ENCODE measurements at places on chromosomes 2 and 18.

GRCh38 chr2:191125646-191126045 lies 25.1 kb downstream of the STAT4 start:
- DNase-seq = no peak

DNA sequence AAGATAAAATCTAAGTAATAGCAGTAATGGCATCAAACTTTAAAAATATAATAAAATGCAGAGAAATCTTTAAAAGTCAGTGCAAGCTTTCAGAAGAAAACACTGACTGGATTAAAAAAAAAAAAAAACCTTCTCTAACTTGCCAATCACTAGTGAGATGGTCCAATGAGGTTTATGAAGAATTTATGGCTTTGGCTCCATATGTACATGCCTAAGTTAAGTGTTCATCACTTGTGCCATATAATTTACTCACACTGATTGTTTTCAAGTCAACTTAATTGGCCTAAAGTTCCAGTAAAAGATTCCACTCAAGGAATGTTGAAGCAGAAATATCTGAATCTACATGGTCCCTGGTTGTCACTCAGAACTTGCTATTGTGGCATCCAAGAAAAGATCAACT lies 40.7 kb upstream of the RAB27B start:
- DNase-seq = no peak

DNA sequence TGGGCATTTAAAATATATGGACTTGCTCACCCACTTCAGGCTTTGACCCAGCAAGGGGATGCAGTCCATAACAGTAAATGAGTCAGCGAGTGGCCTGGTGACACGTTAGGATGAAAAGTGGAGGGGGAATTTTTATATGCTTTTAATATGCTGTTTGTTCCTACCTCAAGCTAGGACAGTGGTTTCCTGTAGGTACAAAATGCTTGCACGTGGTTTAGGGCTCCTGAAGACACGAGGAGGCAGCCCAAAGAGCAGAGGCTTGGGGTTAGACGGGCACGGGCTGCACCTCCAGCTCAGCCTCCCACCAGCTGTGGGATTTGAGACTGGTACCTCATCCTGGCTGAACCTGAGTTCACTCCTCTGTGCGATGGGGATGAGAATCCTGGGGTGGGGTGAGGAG lies 306.2 kb upstream of the CXCR4 start:
- DNase-seq = no peak

GRCh38 chr2:10137053-10137843 lies 14.7 kb downstream of the RRM2 start:
- no peak for DNase-seq

DNA sequence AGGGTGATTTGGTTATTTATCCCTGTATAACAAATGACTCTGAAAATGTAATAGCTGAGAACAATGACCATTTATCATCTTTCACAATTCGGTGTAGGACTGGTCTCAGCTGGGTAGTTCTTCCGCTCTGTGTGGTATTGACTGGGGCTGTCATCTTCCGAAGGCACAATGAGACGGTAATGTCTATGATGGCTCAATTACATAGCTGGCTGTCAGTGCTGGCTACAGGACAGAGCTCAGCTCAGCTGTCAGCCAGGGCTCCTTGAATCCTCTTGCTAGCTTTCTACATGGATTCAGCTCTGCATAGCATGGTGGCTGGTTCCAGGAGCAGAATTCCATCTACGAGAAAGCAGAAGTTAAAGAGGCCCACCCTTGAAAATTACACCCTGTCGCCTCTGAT lies 483.8 kb downstream of the TDRD15 start:
- DNase-seq = no peak

DNA sequence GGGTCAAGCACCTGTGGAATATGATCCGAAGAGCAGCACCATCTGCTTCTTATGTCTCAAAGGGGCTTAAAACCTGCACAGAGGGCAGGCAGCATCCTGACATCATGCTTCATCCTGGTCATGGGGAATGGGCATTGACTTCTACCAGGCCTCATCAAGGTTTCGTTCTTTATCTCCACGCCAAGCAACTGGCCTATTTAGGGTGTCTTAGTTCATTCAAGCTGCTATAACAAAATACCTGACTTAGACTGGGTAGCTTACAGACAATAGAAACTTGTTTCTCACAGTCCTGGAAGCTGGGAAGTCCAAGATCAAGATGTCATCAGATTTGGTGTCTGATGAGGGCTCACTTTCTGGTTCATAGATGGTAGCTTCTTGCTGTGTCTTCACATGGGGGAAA lies 69.4 kb downstream of the MYO3B start:
- DNase-seq = no peak

GRCh38 chr2:147204102-147204501 lies 640.7 kb upstream of the ACVR2A start:
- no peak for DNase-seq

DNA sequence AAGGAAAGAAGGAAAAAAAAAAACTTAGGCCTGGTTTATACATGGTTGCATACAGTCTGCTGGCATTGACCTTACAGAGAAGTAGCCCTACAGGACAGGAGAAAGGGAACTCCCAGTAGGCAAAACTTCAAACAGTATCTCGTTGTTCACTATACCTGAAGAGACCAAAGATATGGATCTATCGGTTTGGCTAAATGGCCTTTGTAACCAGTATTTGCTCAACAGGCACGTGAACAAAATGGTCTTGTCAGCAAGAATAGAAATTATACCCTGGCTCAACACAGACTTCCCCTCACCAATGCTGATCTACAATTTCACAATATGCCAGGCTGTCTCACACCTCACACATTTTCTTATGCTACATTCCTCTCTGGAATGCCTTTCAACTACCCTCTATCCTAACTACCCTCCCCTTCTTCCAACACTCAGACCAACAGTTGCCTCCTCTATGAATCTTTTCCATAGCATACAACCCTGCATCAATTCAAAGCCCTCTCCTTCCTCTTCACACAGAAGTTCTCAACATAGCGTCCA lies 13.7 kb downstream of the HYCC2 start:
- no peak for DNase-seq

- DNase-seq = no peak
Observed at GRCh38 chr2:42193722-42194187, 24.6 kb downstream of the EML4 start.

GRCh38 chr2:206716623-206717022 lies 1.6 kb downstream of the DYTN start:
- DNase-seq = no peak

- no peak for DNase-seq
Observed at GRCh38 chr2:9178110-9178903, 28.3 kb upstream of the ASAP2 start.

DNA sequence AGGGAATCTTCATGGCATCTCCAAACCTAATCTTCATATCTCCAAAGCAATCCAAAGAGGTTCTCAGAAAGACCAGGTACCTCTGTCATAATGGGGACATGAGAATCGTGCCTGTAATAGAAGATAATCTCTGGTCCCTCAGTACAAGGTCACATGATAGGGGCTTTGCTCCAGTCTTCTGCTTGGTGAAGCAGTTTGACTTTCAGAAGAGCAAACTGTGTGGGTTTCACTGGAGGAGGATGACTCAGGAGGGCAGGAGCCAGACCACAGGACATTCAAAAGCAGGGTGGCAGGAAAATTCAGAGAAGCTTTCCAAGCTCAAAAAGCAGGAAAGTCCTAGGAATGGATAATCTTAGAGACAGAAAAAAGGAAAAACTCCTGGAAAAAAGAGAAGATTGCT lies 10.6 kb upstream of the PAX3 start:
- no peak for DNase-seq

DNA sequence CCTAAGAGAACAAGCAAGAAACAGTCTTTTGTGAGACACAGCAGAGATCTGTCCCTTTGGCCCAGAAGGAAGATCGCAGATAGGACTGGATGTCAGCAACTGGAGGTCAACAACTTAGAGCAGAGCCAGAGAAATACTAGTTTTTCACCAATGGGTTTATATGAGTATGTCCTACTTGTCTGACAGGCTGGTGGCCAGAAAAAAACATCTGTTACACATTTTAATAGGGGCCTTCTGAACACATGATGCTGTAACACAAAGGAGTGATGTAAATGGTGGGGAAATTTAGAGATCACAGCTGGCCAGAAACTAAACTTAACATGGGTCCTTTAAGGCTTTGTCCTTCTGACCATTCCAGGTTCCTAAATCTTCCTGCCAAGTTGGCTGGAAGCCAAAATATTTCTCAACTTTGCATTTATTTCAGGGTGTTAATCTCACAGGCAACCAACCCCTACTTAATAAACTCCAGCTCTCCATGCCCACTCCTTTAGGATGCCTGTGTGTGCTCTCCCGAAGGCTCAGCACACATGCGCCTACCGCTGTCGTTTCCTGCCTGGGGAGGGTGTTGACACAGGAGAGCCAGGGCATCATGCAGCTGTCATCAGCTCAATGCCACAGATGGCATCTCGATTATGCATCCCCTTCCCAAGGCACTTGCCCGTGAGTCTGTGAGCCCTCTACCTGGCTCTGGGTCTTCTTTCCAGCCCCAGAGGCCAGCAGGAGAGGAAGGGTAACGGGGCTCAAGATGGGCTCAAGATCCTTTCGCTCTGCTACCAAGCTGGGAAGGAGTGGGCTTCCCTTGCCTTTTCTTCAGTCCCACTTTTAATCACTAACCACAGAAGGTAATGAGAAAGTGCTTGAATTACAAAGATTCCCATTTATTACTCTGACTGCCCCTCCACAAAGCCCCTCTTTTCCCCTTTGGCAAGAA lies 252.5 kb downstream of the ETAA1 start:
- no peak for DNase-seq

GRCh38 chr2:134080386-134081089 lies 173.3 kb upstream of the MGAT5 start:
- no peak for DNase-seq

- no peak for DNase-seq
Observed at GRCh38 chr2:40317761-40318160, 134.1 kb downstream of the SLC8A1 start.

DNA sequence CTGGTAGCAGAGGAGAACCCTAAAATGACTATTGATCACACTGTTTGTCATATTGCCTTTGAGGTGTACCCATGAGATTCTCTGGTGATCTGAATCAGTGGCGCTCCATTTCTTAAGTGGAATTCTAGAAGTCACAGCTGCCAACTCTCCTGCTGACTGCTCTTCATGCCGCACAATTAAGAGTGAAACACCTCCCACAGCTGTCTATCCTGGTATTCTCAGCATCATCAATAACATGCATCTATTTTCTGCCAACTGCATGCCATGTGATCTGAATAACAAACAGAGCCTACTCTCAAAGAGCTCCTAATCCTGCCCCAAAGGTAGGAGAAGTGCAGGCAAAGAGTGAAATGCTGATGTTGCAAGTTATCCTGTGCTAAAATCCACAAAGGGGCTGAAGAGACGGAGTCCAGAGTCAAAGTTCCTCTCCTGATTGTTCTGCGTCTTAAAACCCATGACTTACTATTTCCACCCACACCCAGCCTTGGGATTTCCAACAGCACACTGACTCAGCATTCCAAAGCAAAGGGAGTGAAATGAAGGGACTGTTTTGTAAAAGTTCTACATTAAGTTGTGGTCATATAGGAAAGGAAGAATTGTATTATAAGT lies 13.7 kb upstream of the DAPL1 start:
- no peak for DNase-seq

GRCh38 chr2:3940661-3941060 lies 237.3 kb downstream of the DCDC2C start:
- no peak for DNase-seq

DNA sequence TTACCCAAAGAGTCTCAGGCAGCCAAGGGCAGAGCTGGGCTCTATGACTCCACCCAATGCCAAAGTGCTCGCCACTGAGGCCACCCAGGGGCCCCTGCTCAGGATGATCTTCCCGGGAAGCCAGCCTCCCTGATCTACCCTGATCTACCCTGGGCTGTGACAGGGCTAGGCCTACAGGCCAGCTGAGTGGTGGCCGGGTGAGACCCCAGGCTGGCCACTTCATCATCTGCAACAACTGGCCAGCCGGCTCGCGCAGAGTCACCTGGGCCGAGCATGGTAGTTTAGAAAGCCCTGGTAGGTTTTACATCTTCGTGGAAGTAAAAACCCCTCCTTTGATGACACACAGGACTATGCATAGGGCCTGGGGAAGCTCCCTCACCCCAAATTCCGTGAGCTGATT lies 276.3 kb downstream of the NDUFA10 start:
- DNase-seq = no peak

DNA sequence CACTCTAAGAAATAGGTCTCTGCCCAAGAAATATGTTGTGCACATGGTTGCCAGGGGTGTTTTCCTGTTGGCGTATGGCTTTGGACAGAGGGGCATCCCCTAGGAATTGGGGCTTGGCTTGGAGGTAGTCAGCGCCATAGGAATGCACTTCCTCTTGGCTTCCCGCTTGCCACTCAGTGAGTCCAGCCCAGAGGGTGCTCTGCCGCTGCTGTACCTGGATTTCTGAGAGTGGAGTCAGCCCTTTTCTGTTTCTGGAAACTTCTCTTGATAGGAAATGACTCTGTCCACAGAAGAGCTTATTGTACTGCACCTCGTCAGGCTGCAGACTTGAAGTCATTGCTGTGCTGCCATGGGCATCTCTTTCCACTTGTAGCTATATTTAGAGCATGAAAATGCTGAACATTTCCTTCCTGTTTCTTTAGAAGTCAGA lies 116.7 kb upstream of the MGAT5 start:
- no peak for DNase-seq

GRCh38 chr2:49002750-49003149 lies 151.6 kb downstream of the FSHR start:
- no peak for DNase-seq

- DNase-seq = peak; percentile 5
Observed at GRCh38 chr18:23619388-23619881, 33.1 kb upstream of the NPC1 start.

DNA sequence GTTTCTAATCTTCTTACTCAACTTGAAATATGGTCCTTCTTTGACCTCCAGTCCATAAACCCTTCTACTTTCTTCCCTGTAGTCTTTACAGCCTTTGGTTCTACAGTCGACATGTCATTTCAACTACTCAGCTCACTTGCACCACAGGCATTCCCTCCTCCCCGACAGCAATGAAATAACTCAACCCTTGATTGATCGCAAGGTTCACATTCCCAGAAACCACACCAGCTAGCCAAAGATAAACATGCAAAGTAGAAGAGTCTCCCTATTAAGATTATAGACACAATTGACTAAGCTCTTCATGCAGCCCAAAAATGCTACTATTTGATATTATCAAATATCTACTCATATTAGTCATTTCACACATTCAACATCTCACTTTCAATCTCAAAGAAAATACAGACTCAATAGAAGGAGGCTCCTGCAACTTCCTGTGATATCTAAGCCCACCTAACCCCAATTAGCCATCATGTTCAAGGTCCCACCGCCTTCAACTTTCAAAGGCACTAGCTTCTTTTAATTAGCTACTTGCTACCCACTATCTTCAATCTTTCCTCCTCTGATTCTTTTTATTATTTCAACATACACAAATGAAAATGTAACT lies 50.8 kb downstream of the RTTN start:
- peak; percentile 23 for DNase-seq

- DNase-seq = no peak
Observed at GRCh38 chr2:223787358-223787757, 50.0 kb downstream of the AP1S3 start.
